ENCODE measurements at places on chromosomes 1 and 21.

- DNase-seq = no peak
- H3K36me3 ChIP-seq = peaks cover 17% of the 10 kb centered on the region
- H3K4me1 ChIP-seq = no peaks in the 10 kb centered on the region
- H3K4me3 ChIP-seq = no peak overlapping the region
- no peak overlapping the region for H3K27ac ChIP-seq
Measured at GRCh38 chr1:20932437-20932977, 145.4 kb upstream of the HP1BP3 start.

GRCh38 chr1:228215663-228216116 lies 7.8 kb downstream of the OBSCN start:
- H3K4me1 ChIP-seq = peaks cover 10% of the 10 kb centered on the region
- no peaks in the 10 kb centered on the region for H3K27me3 ChIP-seq
- no peak overlapping the region for H3K27ac ChIP-seq
- no peak overlapping the region for H3K4me3 ChIP-seq
- DNase-seq = no peak
- H3K36me3 ChIP-seq = no peaks in the 10 kb centered on the region

DNA sequence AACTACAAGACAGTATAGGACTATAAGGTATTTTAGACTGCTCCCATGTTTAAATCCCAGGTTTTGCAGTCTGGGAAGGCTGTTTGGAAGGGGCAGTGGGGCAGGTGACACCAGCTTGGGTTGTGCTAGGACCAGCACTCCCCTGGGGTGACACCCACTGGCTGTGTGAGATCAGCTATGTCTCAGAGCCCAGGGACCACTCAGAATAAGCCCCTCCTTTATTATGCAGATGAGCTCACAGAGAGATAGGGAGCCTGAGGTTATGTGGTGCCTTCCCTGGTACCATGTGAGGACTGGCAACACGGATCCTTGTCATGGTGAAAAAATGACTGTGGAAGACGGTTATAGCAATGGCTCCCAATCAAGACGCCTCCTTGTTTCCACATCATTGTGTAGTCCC lies 71.0 kb downstream of the NENF start:
- H3K36me3 ChIP-seq = no peaks in the 10 kb centered on the region
- no peak overlapping the region for H3K27ac ChIP-seq
- no peak overlapping the region for H3K4me3 ChIP-seq
- H3K4me1 ChIP-seq = no peaks in the 10 kb centered on the region
- DNase-seq = no peak
- H3K27me3 ChIP-seq = no peaks in the 10 kb centered on the region

- no peaks in the 10 kb centered on the region for H3K4me1 ChIP-seq
- no peak overlapping the region for H3K27ac ChIP-seq
- H3K27me3 ChIP-seq = no peaks in the 10 kb centered on the region
- peaks cover 91% of the 10 kb centered on the region for H3K36me3 ChIP-seq
Measured at GRCh38 chr1:182875889-182876288, 36.7 kb downstream of the DHX9 start.

Measured in stomach (tissue), 19 donors.